Posterior vena cava (tissue), 2 donors: ENCODE measurements at places on chromosomes 16 and 17. TPM values are rescaled to one million over a fixed set of nuclear protein-coding genes. Genes with fewer than 3 reads are reported as not detected.

GRCh38 chr16:78879011-78879410 lies 721.5 kb downstream of the MAF start:
- no peak for DNase-seq

GRCh38 chr16:68823401-68824135 lies 19.8 kb upstream of the TANGO6 start:
- no peak for DNase-seq

DNA sequence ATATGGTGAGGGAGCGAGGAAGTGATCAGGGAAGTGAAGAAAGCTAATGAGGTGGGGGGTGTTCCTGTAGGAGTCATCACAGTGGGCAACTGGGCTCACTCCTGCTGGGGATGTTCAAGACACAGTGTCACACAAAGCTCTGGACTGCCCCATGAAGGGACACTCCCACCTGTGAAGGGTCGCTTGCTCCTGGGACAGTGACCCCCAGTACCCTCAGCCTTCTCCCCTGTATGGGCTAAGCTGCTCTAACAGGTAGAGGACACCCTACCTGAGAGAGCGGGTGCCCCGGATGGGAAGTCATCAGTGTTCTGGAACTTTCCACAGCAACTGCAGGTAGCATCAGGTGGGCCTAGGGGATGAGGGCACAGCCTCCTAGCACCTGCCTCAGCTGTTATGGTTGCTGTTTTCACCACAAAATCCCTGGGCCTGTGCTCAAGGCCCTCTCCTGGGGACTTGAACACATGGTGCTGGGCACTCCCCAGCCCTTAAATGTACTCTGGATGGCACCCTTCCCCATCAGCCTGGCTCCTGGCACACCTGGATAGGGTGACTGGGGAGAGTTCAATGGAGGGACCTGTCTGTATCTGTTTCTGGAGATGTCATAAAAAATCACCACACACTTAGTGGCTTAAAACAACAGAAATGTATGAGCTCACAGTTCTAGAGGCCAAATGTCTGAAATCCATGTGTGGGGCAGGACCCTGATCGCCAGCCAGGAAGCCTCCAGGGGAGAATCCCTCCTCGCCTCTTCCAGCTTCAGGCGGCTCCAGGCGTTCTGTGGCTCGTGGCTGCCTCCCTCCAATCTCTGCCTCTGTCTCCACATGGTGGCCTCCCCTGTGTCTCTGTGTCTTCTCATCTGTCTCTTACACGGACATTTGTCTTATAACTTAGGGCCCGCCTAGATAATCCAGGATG lies 104.0 kb upstream of the CDH5 start:
- DNase-seq, result peak; percentile 88

DNA sequence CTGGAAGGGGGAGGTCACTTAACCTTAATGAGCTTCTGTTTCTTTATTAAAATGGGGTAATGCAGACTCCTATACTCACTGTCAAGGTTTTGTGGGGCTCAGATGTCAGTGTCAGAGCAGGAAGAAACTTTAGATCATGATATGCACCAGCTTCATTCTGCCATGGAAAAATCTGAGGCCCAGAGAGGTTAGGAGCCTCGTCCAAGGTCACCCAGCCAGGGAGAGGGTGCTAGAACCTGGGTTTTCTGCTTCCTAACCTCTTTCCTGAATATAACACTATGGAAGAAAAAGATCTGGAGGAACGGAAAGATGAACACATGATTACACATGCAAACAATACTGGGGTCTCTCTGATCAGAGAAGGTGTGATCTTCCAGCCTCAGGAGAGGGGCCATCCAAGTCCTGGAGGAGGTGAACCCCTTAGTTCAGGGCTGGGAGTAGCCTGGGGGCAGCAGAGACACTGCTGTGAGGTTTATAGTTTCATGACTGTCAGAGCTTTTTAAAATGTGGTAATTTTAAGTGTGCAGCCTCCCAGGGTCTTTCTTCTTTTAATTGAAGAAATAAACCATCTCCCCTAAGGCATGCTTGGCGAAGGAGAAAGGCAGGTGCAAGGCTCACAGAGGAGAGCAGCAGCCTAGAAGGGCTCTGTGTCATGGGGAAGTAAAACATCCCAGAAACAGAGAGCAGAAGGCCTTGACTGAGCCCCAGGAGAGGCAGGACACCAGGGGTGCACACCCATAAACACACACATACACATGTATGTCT lies 10.2 kb upstream of the MEOX1 start:
- DNase-seq, result no peak

The EME2 gene
- total RNA-seq, result 10.2 TPM

The SLFN12 gene
- 15.0 TPM for total RNA-seq

The JPH3 gene
- total RNA-seq, result 1.8 TPM

The TPSD1 gene
- total RNA-seq, result 4.1 TPM

DNA sequence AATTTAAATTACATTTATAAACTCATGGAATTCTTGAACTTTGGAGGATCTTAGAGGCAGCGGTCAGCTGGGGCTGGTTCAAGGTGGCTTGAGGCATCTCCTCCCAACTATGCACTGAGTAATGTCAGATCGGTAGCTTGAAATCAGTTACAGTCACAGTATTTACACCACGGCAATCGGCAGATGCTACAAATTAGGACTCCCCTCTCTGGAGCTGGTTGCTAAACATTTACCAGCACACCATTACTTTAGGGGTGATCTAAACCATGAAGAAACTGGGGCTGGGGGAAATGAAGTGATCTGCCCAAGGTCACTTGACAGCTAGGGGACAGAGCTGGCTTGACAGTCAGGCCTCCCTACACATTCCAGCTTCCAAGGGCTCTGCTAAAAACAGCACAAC lies 137.6 kb downstream of the IRX3 start:
- no peak for DNase-seq

The ATP6V0C gene
- total RNA-seq, result 107 TPM

DNA sequence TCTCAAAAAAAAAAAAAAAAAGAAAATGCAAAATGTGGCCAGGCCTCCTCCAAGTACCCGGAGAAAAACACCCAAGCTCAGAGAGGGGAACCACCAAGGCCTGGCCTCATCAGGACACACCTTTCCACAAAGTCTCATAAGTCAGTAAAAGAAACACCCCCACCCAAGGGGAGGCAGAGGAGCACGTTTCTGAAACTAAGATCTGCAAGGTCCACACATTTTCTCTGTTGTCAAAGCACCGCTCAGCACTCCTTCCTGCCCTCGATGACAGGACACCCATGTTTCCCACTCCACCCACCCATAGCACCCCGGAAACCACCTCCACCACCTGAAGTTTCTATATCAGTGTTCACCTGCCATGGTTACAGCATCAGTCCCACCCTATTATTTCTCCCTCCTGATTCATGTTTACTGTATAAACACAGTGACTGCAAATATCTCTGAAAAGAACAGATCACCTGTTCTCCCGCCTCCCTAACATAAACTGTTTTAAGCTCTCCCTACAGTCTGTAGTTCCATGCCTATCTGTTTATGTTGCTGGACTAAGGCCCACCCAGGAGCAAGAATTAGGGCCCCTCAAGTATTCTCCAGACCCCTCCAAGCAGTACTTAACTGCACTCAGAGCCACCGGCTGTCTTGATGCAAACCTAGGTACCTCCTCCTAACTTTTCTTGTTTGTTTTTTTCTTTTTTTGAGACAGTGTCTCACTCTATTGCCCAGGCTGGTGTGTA lies 2.0 kb downstream of the CORO7 start:
- DNase-seq, result no peak

DNA sequence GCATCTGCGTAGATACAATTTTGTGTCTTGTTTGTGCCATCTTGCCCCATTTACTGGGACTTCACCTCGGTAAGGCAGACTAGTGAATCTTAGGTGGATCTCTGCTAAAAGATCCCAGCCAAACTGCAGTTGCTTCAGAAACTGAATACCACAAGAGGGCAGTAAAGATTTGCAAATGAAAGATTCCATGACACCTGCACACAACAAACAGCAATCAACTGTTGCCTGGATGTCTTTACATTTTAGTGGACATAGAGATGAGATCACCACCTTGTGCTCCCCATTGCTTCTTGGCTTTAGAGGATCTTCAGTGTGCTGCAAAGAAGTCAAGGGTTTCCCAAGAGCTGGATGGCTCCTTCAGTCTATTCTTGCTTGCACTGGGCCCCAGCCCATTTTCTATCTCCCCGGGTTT lies 119.2 kb upstream of the CACNG5 start:
- no peak for DNase-seq

GRCh38 chr17:61009663-61010062 lies 332.0 kb downstream of the BCAS3 start:
- DNase-seq, result no peak

The CD300H gene
- total RNA-seq, result 1.2 TPM

The RPL27 gene
- 1,110 TPM for total RNA-seq

GRCh38 chr17:17300624-17301568 lies 2.3 kb upstream of the NT5M start:
- peak; percentile 84 for DNase-seq

GRCh38 chr16:50393858-50394802 lies 25.3 kb upstream of the BRD7 start:
- no peak for DNase-seq

DNA sequence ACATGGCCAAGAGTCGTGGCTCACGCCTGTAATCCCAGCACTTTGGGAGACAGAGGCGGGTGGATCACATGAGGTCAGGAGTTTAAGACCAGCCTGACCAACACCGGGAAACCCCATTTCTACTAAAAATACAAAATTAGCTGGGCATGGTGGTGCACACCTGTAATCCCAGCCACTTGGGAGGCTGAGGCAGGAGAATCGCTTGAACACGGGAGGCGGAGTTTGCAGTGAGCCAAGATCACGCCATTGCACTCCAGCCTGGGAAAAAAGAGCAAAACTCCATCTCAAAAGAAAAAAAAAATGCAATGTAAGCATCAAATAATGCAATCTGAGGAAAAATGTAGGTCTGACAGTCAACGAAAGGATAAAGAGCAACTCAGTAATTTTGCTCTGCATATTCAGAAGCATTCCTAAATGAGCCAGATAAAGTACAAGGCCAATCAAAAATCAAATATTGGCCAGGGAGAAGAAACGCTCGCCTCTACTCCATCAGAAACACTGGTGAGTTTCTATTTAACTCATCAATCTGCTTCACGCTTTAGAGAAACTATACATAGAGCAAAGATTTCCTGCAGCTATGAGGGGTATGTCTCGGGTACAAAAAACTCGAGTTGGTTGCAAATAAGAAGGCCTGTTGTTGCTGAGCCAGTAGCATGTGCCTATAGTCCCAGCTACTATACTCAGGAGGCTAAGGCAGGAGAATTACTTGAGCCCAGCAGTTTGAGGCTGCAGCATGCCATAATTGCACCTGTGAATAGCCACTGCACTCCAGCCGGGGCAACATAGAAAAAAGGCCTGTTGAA lies 3.7 kb downstream of the TXNDC11 start:
- no peak for DNase-seq

DNA sequence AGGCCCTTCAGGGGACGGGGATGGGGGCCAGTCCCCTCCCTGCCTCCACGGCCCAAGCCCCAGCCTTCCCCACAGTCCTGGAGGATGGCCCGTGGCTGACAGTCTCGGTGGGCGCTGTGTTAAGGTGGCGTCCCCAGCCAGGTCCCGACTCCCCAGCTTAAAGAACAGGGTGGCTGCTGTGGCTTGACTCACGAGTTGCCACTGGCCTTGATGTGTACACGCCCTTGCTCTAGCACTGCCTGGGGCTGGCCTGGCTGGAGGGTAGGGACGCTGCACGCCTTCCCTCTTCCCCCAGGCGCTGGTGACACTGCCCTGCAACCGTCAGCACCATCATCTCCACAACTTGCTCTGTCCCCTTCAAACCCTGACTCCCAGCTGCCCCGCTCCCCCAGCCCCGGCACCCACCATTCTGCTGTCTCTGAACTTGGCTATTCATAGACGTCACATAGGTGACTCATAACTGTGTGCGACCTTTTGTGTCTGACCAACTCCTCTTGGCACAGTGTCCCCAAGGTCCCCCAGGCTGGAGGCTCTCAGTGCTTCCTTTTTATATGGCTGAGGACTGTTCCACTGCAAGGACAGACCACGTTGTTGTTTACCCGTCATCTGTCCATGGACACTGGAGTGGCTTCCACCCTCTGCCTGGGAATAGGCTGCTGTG lies 6.3 kb downstream of the GNPTG start:
- DNase-seq, result no peak

DNA sequence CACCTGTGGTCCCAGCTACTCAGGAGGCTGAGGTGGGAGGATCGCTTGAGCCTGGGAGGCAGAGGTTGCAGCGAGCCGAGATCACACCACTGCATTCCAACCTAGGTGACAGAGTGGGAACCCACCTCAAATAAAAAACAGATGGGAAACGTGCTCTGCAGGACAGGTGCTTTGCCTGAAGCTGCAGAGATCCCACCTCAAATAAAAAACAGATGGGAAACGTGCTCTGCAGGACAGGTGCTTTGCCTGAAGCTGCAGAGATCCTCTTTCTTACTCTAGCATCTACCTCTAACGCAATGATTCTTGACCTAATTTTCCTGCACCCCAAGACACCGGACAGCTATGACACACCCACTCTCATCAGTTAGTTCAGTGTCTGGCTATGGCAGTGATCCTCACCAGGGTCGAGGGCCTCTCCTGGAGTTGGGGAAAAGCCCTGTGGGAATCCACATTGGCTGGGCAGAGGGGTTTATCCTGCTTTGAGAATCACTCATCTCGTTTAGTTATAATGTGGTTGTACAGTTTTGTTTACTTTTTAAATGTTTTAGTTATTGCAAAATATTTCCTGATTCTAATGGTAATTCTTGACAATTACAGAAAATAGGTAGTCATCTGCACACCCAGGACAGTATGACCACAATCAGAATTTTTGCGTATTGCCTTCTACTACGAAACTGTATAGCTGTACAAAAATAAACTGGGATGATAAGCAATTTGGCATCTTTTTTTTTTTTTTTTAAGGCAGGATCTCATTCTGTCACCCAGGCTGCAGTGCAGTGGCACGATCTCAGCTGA lies 11.4 kb downstream of the VPS53 start:
- no peak for DNase-seq

- peak; percentile 5 for DNase-seq
These were observed 2.0 kb downstream of the MRM3 start for GRCh38 chr17:784143-784542.

- no peak for DNase-seq
These were observed 43.9 kb upstream of the ABCA3 start for GRCh38 chr16:2384426-2384825.
